Non-pigmented ciliary epithelial cell (primary cell): ENCODE measurements at places on chromosomes 5 and 9.
A peak's percentile ranks its signal among the peaks of the same experiment; 100 is the strongest.

- no peak for DNase-seq
Observed at GRCh38 chr5:8813180-8813579, 732.7 kb downstream of the SEMA5A start.

- peak; percentile 94 for DNase-seq
Observed at GRCh38 chr9:113593682-113594281, 130.3 kb downstream of the RGS3 start.

GRCh38 chr5:27140831-27141230, 102.4 kb upstream of the CDH9 start:
- no peak for DNase-seq

- DNase-seq, result no peak
Observed at GRCh38 chr9:88481933-88482332, 53.0 kb upstream of the NXNL2 start.
